ENCODE measurements at places on chromosomes 16 and 17.

- no peak for DNase-seq
Measured at GRCh38 chr17:77306790-77307478, 166.2 kb downstream of the SEC14L1 start.

GRCh38 chr17:47728214-47728877 is 4.7 kb upstream of the TBX21 start:
- peak; percentile 49 for DNase-seq

DNA sequence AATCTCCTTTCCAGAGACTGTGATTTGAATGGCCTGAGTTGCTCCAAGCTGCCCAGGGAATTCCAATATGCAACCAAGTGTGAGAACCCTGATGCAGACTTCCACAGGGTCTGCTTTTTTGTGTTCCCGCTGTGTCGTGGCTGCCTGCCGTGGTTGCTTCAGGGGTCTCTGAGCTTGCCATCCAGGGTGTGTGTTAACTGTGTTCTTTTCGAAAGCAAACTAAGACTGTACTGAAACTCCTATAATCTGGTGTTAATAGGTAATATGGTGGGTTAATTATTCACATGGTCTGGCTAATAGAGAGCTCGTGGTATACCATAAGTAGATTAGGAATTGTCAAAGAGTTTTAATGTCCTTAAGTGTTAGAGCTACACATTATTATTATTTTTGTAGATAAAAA is 20.7 kb downstream of the UBN1 start:
- no peak for DNase-seq

DNA sequence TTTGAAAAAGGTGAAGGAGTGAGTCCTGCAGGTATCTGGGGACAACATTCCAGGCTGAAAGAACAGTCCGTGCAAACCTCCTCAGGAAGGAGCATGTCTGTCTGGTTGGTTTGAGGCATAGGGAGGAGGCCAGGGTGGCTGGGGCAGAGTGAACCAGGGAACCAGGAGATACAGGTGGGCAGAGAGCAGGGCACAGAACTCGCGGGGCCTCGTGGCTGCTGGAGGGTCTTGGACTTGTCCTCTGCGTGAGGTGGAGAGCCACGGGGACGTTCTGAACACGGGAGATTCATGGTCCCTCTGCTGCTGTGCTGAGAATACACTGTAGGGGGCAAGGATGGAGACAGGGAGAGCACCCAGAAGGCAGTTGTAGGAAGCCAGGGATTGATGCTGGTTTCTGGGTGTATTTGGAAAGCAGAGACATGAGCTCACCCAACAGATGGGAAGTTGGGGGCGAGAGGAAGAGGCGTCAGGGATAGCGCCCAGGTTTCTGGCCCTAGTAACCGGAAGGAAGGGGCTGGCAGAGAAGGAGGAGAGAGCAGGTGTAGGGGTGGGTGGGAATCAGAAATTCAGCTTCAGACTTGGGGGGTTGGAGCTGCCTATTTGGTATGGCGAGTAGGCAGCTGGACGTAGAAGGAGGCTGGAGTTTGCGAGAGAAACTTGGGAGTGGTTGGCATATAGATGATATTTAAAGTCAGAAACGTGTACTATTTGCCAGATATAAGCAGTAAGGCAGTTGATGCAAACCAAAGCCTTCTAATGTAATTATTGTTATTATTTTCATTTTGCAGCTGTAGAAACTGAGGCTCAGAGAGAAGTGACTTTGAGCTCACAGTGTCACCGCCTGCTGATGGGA is at the start of gene CCL17:
TSS of gene CCL17 (plus strand) at position 803 of the 853 bp plus-strand sequence. CDS start 9,166 bp downstream, outside the sequence.
- no peak for DNase-seq

GRCh38 chr17:55845385-55845784 is 94.5 kb downstream of the PCTP start:
- peak; percentile 63 for DNase-seq

DNA sequence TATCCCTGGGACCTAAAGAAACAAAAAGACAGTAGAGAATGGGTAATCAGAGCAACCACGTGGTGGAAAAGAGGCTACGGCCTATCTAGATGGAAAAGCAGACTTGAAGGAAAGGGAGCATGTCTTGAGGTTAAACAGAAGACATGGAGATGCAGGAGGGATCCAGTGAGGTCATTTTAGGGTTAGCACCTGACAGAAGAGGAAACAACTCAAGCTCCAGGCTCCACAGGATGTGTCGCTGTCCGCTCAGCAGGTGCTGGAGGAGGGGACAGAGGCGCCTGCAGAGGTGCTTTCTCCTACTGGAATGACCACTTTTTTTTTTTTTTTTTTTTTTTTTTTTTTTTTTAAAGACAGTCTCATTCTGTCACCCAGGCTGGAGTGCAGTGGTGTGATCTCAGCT is 47.5 kb upstream of the CLEC3A start:
- no peak for DNase-seq

DNA sequence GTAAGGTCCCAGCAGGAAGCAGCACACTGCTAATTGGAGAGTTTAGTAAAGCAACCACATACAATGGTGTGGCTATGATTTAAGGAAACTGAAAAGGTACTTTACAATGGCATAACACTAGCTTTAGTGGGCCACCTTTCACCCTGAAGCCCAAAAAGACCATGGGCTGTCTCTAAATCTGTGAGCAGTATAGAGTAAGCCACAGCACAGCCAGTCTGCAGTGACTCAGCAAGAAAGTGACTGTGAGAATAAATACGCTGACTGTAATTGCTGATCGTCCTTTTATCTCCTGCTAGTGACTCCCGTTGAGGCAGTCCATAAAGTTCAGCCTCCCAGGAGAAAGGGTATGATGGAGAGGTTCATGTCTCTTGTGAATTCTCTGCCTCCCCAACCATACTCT is 679.8 kb upstream of the KIF2B start:
- no peak for DNase-seq

DNA sequence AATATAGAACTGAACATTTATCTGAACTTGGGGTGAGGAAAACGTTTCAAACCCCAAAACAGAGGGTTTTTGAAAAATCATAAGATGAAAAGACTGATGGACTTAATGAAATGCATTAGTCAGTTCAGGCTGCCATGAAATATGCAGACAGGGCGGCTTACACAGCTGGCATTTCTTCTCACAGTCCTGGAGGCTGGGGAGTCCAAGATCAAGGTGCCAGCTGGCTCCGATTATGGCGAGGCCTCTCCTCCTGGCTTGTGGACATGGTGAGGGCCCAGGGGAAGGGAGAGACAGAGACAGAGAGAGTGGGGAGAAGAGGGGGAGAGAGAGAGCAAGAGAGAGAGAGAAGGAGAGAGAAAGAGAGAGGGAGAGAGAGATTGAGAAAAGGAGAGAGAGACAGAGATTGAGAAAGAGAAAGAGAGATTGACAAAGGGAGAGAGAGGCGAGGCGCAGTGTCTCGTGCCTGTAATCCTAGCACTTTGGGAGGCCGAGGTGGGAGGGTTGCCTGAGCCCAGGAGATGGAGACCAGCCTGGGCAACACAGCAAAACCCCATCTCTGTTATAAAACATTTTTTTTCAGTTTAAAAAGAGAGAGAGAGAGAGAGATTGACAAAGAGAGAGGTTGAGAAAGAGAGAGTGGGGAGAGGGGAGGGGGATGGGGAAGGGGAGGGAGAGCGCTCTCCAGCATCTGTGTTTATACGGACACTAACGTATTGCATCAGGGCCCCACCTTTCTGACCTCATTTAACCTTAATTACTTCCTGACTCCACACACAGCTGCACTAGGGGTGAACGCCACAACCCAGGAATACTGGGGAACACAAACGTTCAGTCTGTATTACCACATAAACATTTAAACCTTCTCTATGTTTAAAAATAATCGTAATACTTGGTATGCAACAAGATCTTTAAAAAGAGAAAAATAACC is 24.6 kb upstream of the RPH3AL start:
- no peak for DNase-seq

GRCh38 chr17:46764709-46765401 is 53.6 kb downstream of the WNT3 start:
- no peak for DNase-seq

DNA sequence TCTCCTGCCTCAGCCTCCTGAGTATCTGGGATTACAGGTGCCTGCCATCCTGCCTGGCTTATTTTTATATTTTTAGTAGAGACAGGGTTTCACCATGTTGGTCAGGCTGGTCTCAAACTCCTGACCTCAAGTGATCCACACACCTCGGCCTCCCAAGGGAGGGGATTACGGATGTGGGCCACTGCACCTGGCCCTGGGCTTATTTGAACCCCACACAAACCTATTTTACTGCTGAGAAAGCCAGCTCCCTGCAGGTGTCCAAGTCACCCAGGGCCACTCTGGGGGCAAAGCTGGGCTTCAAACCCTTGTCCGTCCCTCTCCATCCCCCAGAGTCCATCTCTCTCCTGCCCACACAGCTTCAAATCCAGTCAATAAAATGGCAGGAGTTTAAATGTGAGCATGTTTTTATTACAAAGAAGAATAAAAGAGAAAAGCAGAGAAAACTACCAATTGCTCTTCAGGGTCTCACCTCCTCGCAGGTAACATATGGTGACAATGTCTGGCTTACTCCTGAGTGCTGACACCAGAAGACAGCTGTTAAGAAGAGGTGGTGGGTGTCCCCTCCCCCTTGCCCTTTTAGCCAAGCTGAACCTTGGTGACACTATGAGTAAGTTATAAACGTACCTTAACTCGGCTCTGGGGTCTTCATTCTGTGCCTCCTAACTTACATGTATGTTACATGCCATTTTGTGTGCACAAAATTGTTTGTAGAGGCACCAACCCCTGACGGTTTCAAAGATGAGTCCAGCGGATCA is 45.4 kb downstream of the LAT start:
- peak; percentile 57 for DNase-seq

GRCh38 chr16:56742030-56742984 is 12.4 kb downstream of the NUP93 start:
- DNase-seq: no peak

DNA sequence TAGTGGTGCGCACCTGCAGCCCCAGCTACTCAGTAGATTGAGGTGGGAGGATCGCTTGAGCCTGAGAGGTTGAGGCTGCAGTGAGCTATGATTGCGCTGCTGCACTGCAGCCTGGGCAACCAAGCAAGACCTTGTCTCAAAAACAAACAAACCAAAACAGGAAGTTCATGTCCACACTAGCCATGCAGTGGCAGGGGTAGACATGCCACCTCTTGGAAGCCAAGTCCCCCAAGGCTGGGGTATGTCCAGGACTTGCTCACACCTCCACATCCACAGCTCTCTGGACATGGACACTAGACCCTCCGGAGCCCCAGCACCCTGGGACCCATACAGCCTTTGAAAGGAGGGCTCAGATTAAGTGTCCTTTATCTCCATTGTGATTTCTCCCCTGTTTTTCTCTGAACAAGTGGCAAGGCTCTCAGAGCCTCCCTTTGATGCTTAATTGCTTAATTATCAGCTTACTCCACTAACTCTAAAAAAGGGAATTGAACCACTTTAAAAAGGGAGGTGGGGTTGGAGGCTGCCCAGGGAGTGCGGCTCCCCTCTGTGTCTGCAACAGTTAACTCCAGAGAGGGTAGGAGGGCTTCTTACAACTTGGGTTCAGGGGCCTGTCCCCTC is 424.6 kb upstream of the C16orf82 start:
- no peak for DNase-seq

- DNase-seq: no peak
Measured at GRCh38 chr17:4233668-4234258, 30.0 kb downstream of the ANKFY1 start.

DNA sequence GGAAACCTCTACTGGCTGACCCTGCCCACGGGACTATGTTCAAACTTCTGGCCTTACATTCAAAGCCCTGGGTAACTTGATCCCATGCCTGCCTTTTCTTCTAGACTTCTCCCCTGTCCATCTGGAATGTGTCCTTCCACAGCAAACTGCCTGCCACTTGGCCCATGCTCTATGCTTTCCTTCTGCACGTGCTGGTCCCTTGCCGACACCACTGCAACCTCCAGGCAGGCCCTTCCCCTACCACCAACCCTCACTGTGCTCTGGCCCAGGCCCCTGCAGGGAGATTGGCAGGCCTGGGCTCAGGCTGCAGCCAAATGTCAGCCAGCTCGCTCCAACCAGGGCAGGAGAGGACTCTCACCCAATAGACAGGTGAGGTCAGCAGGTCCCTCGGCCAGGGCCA is 11.0 kb downstream of the HSD11B2 start:
- DNase-seq: no peak

DNA sequence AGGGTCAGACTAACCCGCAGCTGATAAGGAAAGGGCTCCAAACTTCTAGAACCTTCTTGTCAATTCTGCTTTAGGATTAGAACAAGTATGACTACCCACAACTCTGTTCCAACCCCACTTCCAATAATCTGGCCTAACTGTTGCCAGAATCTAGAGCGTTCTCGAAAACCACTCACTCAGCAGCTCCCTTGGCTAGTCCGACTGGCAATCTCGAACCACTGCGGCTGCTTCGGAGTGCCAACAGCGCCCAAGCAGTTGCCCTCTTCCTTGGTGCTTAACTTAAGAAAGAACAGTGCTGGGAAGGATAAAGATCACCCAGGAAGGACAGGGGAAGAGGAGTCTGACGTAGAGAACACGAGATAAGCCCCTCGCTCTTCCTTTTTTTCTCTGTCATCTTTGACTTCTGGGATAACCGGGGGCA is 818 bp downstream of the DNAJC7 start:
- peak; percentile 65 for DNase-seq

DNA sequence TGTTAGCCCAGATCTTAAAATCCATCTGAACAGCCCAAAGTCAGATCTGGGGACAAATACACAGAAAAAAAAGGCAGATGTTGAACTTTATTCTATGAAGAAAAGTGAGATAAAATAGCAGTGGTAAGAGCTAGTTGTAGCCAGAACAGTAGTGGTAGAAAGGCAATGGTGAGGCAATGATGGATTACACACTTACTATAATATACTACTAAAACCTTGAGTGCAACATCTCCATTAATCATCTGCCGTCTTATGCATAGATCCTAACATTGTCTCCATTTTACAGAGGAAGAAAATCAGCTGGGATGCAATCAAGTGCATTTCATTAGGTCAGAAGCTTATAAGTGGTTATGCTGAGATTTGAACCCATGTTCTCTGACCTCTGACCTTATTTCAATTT is 699.6 kb downstream of the CDH11 start:
- DNase-seq: no peak

GRCh38 chr16:88453217-88453531 is at the start of gene ZFPM1:
Gene ZFPM1 (plus strand): TSS chr16:88453280. CDS start chr16:88453639, 359 bp downstream.
- no peak for DNase-seq

DNA sequence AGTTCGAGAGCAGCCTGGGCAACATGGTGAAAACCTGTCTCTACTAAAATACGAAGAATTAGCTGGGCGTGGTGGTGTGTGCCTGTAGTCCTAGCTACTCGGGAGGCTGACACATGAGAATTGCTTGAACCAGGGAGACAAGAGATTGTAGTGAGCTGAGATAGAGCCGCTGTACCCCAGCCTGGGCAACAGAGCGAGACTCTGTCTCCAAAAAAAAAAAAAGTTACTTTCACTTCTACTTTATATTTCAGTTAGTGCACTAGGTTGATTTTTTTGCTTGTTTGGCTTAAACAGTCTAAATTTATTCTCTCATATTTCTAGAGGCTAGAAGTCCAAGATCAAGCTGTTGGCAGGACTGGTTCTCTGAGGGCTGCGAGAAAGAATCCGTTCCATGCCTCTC is 13.4 kb downstream of the CCDC102A start:
- DNase-seq: no peak
